ENCODE measurements at places on chromosomes 2 and 18. TPM values are rescaled to one million over a fixed set of nuclear protein-coding genes. Genes with fewer than 3 reads are reported as not detected.

DNA sequence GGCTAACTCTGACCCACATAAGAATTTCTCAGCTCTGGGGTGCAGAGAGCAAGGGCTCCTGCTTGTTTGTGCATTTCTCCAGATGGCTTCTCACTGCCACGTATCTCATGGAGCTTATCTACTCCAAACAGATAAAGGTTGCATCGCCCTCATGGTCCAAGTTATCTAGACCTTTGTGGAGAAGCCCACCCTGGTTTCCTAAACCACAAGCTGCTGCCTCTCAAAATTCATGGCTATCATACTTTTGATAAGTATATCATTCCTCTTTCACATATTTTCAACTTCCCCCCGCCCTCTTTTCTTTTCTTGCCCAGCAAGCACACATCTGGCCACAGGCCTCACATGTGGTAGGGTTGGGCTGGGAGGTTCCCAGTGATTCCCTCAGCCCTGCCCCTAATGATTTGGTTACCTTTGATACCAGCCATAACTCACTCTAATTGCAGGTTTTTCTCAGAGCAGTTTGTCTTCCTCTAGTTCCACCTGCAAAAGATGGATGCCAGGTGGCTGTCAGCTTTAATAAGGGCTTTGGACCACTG is 146.0 kb downstream of the RHBDD1 start:
- H3K36me3 ChIP-seq, result no peaks in the 10 kb centered on the region
- no peak overlapping the region for H3K4me3 ChIP-seq
- peaks cover 7% of the 10 kb centered on the region for H3K4me1 ChIP-seq
- H3K27ac ChIP-seq, result no peak overlapping the region

GRCh38 chr2:9228781-9229469 is 22.3 kb downstream of the ASAP2 start:
- H3K4me1 ChIP-seq, result no peaks in the 10 kb centered on the region
- no peak for DNase-seq
- no peaks in the 10 kb centered on the region for H3K36me3 ChIP-seq
- no peak overlapping the region for H3K27ac ChIP-seq
- H3K4me3 ChIP-seq, result no peak overlapping the region

DNA sequence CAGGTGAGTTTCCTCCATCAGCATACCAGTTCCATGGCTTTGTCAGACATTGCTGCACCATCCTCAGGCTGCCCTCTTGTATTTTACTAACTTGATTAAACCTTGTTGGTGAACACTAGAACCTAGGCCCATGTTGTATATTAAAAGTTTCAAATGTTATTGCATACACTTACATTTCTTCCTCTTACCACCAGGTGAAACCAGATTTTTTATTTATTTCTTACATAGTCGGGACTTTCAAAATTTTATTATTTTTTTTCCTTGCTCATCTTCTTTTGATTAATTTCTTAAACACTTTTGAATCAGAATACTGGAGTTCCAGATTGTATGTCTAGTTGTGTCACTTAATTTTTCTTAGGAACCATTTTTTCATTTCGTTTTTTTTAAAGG is 5.9 kb downstream of the CERS6 start:
- no peak overlapping the region for H3K4me3 ChIP-seq
- H3K27ac ChIP-seq, result no peak overlapping the region
- peaks cover 24% of the 10 kb centered on the region for H3K4me1 ChIP-seq
- H3K27me3 ChIP-seq, result no peaks in the 10 kb centered on the region

GRCh38 chr2:185583058-185583816 is 155.4 kb upstream of the FSIP2 start:
- H3K4me1 ChIP-seq, result no peaks in the 10 kb centered on the region
- H3K27me3 ChIP-seq, result no peaks in the 10 kb centered on the region
- no peaks in the 10 kb centered on the region for H3K36me3 ChIP-seq
- H3K27ac ChIP-seq, result no peak overlapping the region

DNA sequence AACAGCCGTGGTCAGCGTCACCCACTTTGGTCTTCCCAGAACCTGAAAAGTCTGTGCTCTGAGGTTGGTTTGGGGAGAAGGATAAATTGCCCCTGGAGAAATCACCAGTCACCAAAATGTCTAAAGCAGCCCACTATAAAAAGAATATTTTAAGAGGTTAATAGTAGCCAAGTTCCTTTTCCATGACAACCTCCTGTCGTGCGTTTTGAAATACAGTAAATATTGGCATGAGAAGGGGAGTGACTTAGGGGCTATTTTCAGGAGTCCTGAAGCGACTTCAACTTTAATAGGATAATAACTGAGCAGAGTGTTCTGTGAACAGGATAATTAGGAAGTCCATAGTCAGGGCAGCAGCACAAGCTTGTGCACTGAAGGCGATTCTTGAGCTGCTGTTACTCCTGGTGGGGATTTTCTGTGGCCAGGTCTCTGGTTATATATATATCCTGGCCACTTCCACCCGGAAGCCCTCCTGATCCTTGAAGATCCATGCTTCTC is 49.3 kb downstream of the RNF144A start:
- no peaks in the 10 kb centered on the region for H3K4me1 ChIP-seq
- no peak overlapping the region for H3K4me3 ChIP-seq
- H3K36me3 ChIP-seq, result no peaks in the 10 kb centered on the region
- no peak for DNase-seq
- no peaks in the 10 kb centered on the region for H3K27me3 ChIP-seq
- no peak overlapping the region for H3K27ac ChIP-seq

Gene IGFBP2
- 1.1 TPM for total RNA-seq

Gene KCNF1
- not detected for total RNA-seq

Gene LRRTM4
- not detected for total RNA-seq

GRCh38 chr2:3208591-3208990 is 169.0 kb downstream of the EIPR1 start:
- H3K27me3 ChIP-seq, result no peaks in the 10 kb centered on the region
- no peak for DNase-seq
- H3K4me1 ChIP-seq, result no peaks in the 10 kb centered on the region
- no peaks in the 10 kb centered on the region for H3K36me3 ChIP-seq
- no peak overlapping the region for H3K4me3 ChIP-seq
- H3K27ac ChIP-seq, result no peak overlapping the region

Gene SLC14A1
- 3.6 TPM for total RNA-seq

- H3K4me3 ChIP-seq, result no peak overlapping the region
- no peak overlapping the region for H3K27ac ChIP-seq
- no peaks in the 10 kb centered on the region for H3K4me1 ChIP-seq
- H3K27me3 ChIP-seq, result no peaks in the 10 kb centered on the region
- no peaks in the 10 kb centered on the region for H3K36me3 ChIP-seq
- DNase-seq, result no peak
Measured at GRCh38 chr18:41864216-41864615, 90.8 kb upstream of the PIK3C3 start.

All from CD8-positive, alpha-beta memory T cell (primary cell).